Stimulated activated CD8-positive, alpha-beta memory T cell treated with anti-CD3 and anti-CD28 coated beads, Interleukin-7, amount 100 ng/mL, for 48 hours (primary cell): ENCODE measurements at places on chromosomes 4 and X.

DNA sequence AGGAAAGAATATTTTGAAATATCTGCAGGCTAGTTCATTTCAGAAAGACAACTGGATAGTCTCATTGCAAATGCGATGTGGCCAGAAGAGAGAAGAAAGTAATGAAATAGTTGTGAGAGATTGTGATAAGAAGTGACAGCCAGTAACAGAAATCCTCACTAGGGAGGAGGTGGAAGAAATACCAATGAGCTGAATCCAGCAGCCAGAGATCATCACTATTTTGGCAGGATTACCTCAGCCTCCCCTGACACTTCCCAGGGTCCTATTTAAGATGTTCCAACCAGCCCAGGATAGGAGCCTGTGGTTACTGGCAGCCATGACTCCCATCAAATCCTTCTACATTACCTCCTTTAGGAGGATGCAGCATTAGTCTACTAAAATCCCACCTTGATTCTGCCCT, 76.7 kb upstream of the ARHGAP24 start:
- DNase-seq: no peak

DNA sequence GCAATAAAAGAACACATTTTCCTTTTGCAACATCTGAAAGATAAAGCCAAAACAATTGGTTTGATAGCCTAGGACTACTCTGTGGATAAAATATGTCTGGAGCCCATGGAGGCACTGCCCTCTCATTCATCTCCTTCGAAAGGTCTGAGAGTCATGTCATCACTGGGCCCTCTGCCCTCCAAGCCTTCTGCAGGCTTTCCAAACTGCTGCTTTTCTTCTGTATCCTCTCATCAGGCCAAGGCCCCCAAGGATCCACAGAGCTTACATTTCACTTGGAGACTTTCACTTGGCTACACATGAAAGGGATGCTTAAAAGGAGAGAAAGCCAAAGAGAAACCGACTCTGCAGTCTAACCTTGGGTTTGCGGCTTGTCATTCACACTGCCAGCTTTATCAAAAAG, 109.9 kb downstream of the SH3RF1 start:
- no peak for DNase-seq

- no peak for DNase-seq
These were observed 46.7 kb downstream of the PTCHD1 start for GRCh38 chrX:23381099-23382087.

GRCh38 chr4:165628572-165628971, 244.5 kb upstream of the TLL1 start:
- no peak for DNase-seq

GRCh38 chr4:88291003-88291402, 6.6 kb upstream of the PPM1K start:
- DNase-seq: no peak

DNA sequence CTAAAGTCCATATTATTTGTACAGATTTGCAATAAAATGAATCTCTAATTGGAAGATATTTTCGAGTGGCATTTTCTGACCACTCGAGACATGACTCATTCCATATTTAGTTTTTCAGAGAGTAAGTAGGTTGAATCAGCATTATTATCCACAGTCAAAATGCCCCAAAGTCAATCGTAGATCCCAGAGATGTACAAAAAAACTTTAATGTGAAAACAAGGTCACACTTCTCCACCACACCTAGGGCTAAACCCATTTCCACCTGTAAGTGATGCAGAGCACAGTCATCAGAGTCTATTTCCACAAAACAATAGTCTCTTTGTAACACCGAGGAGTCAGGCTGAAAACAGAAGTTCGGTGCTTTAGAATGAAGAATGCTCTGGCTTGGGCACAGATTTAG, 117.1 kb upstream of the TENM3 start:
- no peak for DNase-seq

- no peak for DNase-seq
These were observed 67.6 kb downstream of the POLA1 start for GRCh38 chrX:24761306-24761705.
